ENCODE measurements at places on chromosomes 13 and 19. TPM values are rescaled to one million over a fixed set of nuclear protein-coding genes. Genes with fewer than 3 reads are reported as not detected.

Gene SLC46A3
- total RNA-seq = 11.6 TPM

Gene PBX4
- total RNA-seq = 6.7 TPM

DNA sequence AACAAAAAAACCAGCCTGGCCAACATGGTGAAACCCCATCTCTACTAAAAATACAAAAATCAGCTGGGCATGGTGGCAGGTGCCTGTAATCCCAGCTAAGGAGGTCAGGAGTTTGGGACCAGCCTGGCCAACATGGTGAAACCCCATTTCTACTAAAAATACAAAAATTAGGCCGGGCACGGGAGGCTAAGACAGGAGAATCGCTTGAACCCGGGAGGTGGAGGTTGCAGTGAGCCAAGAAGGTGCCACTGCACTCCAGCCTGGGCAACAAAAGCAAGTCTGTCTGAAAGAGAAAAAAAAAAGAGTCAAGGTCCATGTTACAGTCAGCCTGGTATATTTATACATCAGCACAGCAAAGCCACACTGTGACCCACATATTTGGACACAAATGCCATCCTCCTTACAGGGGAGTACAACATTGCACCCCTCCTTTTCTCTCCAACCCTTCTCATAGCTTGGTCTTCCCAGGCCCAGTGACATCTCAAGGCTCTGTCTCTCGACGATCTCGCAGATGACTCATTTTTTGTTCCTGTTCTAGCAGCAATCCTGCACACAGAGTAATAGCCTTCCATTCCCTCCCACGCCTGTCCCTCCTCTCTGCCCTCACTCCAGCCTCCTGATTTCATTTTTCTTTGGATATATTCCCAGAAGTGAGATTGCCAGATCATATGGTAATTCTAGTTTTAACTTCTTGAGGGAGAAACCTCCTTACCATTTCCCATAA, 21.0 kb upstream of the DPP9 start:
- no peak for DNase-seq
- no peak overlapping the region for H3K27ac ChIP-seq
- no peaks in the 10 kb centered on the region for H3K4me1 ChIP-seq
- H3K4me3 ChIP-seq = no peak overlapping the region

DNA sequence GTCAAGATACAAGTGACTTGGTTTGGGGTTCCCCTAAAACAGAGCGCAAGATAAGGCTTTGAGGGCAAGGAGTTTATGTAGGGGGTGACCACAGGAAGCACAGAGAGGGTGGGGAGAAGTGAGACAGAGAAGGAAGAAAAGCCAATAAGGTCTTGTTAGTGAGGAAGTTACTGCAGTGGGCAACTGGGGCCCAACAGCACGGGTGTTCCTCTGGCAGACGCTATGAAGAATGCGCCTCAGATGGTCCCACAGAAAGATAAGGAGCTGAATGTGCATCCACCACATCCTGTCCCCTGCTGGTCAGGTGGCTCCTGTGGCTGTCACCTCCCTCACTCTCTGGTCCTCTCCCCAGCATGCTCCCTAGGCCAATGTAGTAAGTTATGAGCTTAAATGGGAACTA, 333.5 kb downstream of the TSHZ3 start:
- H3K4me1 ChIP-seq = no peaks in the 10 kb centered on the region
- H3K36me3 ChIP-seq = no peaks in the 10 kb centered on the region
- no peak overlapping the region for H3K4me3 ChIP-seq
- no peak for DNase-seq

DNA sequence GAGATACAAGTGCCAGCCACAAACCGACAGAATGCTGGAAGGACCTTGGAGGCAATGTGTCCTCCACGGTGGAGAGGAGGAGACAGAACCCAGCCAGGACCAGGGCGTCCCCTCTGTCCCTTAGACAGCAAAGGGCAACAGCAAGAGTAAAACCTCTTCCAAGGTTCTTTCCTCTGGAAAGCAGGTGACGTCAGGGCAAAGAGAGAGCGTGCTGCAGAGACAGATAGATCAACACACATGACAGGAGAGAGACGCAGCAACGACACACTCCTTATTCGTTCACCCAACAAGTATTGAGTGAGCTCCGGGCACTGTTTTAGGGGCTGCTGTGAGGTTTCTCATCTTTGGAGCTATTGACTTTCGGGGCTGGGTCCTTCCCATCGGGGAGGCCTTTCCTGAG, 1.3 kb upstream of the GALP start:
- H3K27ac ChIP-seq = no peak overlapping the region
- H3K36me3 ChIP-seq = no peaks in the 10 kb centered on the region
- H3K4me1 ChIP-seq = no peaks in the 10 kb centered on the region
- H3K27me3 ChIP-seq = no peaks in the 10 kb centered on the region

GRCh38 chr19:48676487-48676886, 3.7 kb upstream of the NTN5 start:
- H3K4me3 ChIP-seq = no peak overlapping the region
- no peaks in the 10 kb centered on the region for H3K36me3 ChIP-seq
- no peak for DNase-seq
- H3K27ac ChIP-seq = no peak overlapping the region
- H3K27me3 ChIP-seq = no peaks in the 10 kb centered on the region
